Breast epithelium (tissue), 4 donors: ENCODE measurements at places on chromosomes 12 and 14.

DNA sequence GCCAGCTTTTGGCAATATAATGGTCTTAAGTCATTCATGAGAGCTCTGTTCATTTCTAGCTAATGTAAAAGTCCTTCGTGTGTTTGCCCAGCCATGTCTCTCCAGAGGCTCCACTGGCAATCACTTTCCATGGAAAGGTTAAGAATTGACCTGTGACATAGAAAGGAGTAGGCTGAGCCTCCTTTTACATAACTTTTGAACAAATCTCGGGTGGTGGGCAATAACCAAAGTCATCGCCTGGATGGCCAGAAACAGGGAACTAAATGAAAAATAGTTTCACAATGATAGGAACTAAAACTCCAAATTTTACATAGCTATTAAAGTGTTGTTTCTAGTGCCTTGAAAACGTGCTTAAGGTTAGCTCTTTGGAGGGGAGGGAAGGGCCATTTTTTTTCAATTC is 6.5 kb downstream of the BHLHE41 start:
- no peak for DNase-seq

GRCh38 chr14:35594616-35595015 is 60.7 kb downstream of the INSM2 start:
- no peak for DNase-seq

- DNase-seq: no peak
Measured at GRCh38 chr12:114013575-114014345, 47.6 kb upstream of the RBM19 start.

- no peak for DNase-seq
Measured at GRCh38 chr12:106651552-106651951, 68.7 kb downstream of the RFX4 start.

DNA sequence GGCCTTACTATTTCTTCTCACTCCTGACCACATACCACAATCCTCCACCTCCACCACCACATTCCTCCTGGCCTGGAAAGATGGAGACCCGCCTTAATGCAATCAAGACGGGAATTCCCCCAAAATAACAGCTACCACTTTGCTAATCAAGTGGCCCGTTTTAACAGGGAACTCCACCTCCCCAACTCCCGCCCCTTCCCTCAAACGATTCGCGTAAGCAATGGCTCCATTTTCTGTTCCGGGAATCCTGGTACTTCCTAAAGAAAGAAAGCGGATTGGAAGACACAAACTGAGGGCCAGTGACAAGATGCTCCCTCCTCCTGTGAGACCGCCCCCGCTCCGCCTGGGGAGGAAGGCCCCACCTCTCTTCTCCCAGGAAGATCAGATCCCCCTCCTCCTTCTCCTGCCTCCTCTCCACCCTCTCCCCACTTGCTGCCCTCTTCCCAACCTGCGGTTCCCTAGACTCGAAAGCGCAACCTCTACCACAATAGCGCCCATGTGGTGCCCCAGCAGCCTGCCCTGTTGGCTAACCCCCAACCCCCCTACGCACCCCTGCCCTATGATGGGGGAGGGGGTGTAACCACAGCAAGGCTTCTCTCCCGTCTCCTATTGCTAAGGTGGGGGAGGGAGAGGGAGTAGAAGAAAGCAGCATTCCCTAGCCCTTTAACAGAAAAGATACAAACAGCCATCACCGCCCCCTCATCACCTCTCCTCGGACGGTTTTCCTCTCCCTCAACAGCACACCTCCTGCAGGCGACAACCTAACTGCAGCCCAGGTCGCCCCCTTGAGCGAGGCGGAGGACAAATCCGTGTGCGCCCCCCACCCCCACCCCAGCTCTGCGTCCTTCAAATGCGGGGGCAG is 777 bp downstream of the ARF3 start:
- DNase-seq: peak; percentile 75

- no peak for DNase-seq
Measured at GRCh38 chr14:49581209-49582112, 4.7 kb downstream of the RPS29 start.

GRCh38 chr14:53954551-53955228 is 1.9 kb downstream of the BMP4 start:
- DNase-seq: no peak

DNA sequence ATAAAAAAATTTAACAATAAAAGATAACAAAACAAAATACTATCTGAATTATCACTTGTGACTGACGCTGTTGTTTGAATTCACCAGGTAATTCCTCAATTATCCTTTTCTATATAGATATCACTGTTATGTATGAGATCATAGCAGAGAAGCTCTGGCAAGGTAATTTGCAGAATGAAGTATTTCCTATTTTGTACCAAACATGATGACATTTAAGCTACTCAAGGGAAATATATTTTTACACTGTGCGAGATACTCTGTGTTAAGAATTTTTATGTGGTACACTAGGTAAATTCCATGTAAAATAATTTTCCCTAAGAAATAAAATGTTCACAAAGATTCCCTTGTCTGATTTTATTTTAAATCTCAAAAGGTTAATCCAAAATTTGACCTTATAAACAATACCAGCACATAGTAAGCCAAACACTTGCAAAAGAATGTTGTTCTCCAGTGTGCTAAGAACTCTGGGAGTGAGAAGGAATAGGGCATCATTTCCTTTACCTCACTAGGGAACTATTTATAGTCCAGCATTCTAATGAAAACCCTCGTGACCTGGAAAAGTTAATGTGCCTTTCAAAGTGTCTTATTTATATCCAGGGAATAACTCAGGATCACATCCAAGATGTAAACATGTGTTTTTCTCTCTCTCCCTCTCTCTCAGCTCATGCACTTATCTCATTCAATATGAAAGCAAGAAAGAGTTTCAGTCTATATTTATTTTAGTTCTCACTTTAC is 115.2 kb upstream of the RAP1B start:
- DNase-seq: no peak

GRCh38 chr12:8914716-8915526 is 612 bp downstream of the PHC1 start:
- DNase-seq: peak; percentile 40

DNA sequence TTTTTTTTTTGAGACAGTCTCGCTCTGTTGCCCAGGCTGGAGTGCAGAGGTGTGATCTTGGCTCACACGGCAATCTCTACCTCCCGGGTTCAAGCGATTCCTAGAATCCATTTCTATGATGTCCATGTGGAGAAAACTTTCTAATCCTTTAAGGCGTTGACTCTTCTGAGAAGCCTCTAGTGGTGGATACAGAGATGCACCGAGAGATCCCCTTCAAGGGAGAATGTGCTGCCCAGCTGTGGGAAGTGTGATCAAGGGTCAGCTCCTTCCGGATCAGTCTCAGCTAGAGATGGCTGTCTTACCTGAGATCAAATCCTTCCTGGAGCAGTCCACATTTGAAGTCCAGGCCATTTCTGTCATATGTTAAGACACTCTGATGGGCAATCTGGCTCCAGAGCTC is 92.7 kb upstream of the HECTD1 start:
- DNase-seq: no peak

- DNase-seq: no peak
Measured at GRCh38 chr12:88615490-88615889, 35.2 kb upstream of the KITLG start.

DNA sequence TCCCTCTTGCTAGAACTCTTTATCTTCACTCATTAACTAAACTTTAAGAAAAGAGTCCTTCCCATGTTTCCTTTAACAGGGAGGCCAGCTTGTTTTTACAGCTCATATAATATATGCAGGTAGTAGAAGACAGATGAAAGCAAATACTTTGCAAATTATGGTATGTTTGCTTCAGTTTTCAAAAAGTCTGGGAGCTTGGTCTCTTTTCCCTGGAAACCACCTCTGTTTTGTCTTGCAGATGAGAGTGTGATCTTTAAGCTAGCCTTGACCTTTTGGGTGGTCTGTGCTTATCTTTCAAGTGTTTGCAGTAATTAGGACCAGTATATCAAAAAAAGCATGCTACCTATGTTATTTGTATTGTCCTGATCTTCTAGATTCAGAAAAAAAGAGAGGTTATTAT is 62.7 kb downstream of the ERC1 start:
- no peak for DNase-seq

DNA sequence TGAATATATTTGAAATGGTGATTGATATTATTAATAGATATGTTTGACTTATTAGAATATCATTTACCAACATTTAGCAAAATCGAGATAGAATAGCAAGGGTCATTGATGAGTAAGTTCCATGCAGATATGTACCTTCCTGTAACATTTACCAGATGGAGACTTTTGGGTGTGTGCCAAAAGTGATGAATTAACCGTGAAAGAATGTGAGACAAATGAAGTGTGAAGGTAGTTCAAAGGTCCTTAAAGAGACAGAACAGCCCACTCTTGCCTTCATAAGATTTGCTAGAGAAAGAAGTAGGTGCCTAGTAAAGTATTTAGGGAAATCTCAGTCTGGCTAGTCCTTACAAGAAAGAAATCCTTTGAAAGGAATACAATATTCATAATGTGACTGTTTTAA is 45.5 kb downstream of the FGD4 start:
- no peak for DNase-seq

DNA sequence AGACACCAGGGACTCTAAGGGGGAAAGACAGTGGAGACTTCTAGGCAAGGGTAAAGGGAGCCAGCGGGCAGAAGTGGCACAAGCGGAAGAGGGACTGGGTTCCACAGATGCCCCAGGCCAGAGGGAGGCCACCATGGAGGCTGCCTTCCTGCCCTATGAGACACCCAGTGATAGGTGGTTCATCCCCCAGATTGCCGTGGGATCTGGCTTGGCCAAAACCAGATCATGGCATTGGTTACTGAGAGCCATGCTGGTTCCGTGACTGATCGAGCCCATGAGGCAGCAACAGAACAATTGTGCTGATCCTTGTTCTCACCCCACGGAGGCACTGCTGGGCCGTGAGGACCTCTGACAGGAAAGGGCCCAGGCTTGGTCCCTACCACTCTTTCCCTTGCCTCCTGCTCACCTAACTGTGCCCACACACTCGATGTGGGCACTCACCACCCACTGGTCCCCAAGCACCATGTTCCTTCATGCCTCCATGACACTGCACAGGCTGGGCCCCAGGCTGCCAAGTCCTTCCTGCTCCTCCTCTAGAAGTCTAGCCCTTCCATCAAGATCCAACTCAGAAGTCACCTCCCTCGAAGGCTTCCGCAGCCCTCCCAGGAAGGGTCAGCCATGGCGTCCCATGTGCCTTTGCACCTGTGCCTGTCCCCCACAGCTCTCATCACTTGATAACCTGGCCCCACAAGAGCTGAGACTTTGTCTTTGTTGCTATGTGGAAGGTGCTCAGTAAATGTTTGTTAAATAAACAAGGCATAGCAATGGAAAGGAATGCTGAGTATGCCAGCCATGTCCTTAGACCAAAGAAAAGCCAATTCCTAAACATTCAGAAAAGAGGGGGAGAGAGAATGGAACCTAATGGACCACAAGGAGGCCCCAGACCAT is 7.3 kb downstream of the KRT79 start:
- DNase-seq: no peak

GRCh38 chr14:31197671-31198070 is 9.9 kb downstream of the HECTD1 start:
- DNase-seq: no peak

GRCh38 chr14:95652690-95653089 is 33.5 kb upstream of the TCL1B start:
- DNase-seq: no peak

DNA sequence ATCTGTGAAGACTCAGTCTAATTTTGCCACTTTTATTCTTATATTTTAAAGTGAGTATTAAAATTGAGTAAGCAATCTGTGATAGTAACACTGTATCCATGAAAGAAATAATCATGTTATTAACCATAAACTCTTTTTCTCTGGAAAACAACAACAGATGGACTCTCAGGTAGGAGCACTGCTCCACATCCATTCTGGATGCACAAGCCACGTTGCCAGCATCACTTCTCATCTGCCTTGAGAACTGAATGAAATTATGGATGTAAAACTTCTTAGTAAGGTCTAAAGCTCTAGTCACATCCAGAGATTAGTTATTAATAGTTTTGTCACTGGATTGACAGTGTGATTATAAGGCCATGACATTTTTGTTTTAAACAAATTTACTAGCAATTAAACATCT is 489.1 kb upstream of the SYT1 start:
- DNase-seq: no peak

GRCh38 chr12:89954259-89954658 is 245.6 kb upstream of the ATP2B1 start:
- DNase-seq: no peak

- no peak for DNase-seq
Measured at GRCh38 chr14:54127526-54127925, 170.9 kb upstream of the BMP4 start.

DNA sequence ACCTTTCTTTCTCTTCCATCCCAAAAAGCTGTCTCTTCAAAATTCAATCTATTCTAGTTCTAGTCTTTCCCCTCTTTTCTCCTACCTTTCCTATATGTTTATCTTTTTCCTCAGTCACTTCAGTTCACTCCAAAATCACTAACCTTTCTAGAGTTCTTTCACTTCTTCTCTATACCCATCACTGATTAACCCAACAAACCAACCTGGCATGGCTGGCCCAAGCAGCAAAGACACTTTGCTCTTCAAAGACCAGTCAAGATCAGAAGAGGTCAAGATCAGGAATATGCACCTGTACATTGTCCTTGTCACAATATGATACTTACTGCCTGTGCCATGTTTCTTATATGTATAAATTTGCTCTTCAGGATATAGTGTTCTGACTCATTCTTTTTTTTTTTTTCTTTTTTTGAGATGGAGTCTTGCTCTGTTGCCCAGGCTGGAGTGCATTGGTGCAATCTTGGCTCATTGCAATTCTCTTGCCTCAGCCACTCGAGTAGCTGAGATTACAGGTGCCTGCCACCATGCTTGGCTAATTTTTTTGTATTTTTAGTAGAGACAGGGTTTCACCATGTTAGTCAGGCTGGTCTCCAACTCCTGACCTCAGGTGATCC is 112.9 kb downstream of the C12orf42 start:
- no peak for DNase-seq

DNA sequence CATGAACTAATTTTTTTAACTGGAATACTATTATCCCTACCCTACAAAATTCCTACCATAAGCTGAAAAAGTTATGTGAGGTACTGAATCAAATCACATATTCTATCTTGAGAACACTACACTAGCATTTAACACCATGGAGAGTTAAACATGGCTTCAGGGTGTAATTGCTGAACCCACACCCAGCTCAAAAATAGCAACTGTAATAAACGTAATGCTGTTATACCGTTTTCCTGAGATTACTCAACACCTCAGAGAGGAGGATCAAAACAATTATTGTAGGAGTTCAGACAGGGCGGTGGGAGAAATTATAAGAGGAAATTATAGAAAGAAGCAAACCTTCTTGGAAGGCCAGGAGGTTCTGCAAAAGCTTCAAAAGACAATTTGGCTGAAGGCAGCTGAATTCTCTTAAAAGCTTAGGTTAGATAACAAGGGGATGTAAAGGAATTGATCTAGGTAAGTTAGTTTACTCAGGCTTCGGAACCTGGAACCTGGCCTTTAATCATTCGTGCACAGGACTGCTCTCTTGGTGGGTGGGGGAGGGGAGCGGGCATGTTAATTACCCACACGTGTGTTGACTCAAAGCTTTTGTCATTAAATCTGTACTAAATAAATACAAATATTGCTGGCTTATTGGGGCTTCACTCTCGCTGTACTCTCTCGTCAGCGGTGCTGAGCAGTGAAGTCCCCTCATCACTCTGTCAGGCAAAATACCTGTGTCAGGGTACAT is 12.1 kb upstream of the IPO8 start:
- no peak for DNase-seq
